Myocyte (in vitro differentiated cells): ENCODE measurements at places on chromosomes 12 and 14.

DNA sequence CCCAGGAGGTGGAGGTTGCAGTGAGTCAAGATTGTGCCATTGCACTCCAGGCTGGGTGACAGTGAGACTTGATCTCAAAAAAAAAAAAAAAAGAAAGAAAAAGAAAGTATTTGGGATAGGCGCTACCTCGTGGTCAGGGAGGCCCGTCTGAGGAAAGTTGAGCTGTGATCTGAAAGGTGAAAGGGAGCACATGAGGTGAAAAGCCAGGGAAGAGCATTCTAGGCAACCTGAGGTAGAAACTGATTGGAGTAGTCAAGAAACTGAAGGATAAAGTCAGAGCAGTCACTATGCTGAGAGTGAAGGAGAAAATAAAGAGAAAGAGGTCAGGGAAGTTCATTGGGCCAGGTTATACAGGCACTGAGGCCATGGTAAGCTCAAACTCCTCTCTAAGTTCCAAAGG, 7.7 kb downstream of the ANAPC5 start:
- DNase-seq, result no peak

- DNase-seq, result peak; percentile 30
Measured at GRCh38 chr14:59481871-59482540, 2.2 kb downstream of the L3HYPDH start.

GRCh38 chr12:93679308-93679925, 2.2 kb downstream of the CRADD start:
- DNase-seq, result peak; percentile 81

DNA sequence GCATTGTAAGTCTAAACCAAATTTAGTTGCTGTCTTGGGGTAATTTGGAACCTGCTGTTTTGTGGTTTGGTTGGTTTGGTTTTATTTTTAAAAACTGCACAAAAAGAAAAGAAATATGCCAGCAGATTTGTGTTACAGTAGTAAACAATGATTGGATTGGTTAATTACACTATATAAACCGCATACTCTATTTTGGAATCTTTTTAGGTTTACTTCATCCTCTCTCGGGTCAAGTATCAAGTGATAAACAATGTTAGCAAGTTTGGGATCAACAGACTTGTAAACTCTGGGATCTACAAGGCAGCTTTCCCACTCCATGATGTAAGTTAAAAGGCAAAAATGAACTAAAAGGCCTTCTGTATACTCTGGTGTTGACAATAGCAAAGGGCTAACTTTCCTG, 132.4 kb downstream of the ANO6 start:
- DNase-seq, result no peak

GRCh38 chr12:49705479-49706134, 1.6 kb downstream of the FMNL3 start:
- peak; percentile 51 for DNase-seq

- peak; percentile 3 for DNase-seq
Measured at GRCh38 chr14:20934148-20934762, 21.0 kb upstream of the RNASE2 start.

DNA sequence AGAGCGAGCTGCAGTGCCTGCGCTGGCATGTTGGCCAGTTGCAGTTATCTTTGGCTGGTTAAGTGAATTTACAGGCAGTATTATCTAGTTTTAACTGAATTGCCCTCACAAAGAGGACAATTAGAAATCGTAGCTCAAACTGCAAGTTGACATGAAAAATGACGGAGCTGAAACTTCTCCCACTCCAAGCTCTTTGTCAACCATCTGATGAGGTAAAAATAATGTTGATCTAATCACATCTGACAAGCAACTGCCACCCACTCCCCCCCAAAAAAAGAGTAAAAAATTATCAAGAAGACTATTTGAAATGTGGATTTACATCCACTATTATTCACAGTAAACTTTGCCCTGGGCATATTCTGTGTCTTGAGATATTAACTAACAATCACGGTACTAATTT, 84.7 kb upstream of the VASH1 start:
- no peak for DNase-seq

DNA sequence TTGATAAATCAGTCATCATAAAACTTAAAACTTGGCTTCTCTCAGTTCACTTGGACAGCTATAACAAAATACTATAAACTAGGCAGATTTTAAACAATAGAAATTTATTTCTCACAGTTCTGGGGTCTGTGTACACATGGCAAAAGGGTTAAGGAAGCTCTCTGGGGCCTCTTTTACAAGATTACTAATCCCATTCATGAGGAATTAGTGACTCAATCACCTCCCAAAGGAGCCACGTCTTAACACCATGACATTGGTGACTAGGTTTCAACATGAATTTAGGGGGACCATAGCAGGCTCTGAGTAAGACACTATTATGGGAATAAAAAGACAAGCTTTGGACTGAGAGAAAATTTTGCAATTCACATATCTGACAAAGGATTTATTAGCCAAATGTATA, 436.5 kb downstream of the PDZRN4 start:
- DNase-seq, result no peak

GRCh38 chr14:95228240-95228639, 70.9 kb upstream of the DICER1 start:
- DNase-seq, result no peak

- no peak for DNase-seq
Measured at GRCh38 chr12:78081590-78082314, 251.1 kb downstream of the NAV3 start.

GRCh38 chr12:87509237-87509820, 519.9 kb downstream of the C12orf50 start:
- DNase-seq, result peak; percentile 56
